ENCODE measurements at places on chromosomes 3 and 15.

DNA sequence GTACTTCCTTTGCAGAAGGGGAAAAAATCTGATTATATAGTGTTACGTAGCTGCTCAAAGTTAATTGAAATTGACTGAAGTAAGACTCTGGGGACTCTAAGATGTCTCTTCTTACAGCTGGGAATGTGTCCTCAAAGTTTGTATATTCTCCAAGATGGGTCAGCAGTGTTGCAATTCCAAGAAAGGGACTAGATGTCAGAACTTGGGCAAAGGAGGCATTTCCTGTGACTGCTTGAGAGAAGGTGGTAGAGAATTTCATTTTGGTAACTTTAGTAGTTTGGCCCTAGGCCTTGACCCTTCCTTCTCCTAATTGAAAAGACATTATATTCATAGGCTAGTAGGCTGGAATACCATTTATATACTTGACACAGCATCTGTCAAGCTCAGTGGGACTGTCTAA, 33.9 kb downstream of the PTPRG start:
- DNase-seq, result no peak

GRCh38 chr3:177351757-177352158, 154.5 kb upstream of the TBL1XR1 start:
- DNase-seq, result no peak

DNA sequence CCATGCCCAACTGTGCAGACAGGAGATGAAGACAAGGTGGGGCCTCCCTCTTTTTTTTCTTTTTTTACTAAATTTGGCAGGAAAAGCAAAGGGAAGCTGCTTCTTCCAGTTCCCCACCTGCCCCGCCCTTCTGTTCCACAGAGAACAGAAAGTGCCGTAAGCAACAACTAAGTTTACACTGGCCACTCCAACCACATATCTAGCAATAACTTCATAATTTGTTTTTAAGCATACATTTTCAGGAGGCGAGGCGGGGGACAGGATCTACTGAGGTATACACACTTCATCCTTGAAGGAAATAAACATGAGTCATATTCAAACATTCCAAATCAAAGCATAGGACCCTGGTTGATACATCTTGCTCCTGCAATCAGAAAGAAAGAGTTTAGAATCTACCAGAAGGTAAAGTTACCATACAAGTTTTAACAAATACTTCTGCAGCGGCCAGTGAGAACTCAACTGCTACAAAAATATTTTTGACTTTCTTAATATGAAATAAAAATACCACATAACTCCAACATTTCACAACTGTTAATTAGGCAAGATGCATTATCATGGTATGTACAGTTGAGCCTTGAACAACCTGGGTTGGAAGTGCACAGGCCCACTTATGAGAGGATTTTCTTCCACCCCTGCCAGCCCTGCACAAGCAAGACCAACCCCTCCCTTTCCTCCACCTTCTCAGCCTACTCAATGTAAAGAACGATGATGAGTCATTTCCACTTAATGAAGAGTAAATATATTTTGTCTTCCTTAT, 50.7 kb downstream of the FOXP1 start:
- DNase-seq, result no peak

- DNase-seq, result no peak
Measured at GRCh38 chr3:192090586-192090985, 629.6 kb downstream of the PYDC2 start.

- DNase-seq, result no peak
Measured at GRCh38 chr3:14262212-14262611, 83.6 kb downstream of the LSM3 start.

DNA sequence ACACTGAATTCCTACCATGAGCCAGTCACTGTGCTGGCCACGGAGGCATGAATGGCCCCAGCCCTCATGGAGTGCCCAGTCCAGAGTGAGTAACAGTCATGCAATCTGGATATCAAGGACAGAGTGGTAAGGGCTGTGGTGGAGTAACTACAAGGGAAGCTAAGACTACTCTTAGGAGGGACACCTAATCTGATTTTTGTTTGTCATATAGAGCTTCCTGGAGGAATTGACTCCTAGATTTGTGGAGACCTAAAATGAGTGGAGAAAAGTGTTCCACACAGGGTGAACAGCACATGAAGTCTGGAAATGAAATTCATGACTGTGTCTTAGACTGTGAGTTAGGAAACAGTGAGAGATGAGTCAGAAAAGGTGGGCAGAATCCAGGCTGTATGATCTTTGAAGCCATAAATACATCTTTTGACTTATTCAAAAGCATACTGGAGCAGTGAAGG, 219.9 kb downstream of the NFKBIZ start:
- no peak for DNase-seq

DNA sequence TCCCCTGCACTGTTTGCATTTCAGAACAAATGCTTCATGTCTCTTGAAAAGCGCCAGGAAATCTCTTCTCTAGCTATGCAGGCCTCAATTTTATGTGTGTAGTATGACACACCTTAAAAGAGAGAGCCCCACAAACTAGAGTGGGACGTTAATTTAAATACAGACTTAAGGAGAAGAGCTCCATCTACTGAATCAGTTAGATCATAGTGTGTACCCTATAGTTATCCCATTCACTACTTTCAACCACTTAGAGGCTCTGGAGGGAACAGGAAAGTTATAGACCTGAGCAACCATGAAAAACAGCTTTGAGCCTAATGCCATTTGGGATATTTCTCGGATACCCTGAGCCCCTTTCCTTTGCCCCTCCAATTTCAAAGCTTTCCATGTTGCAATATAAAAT, 153.7 kb downstream of the TIGIT start:
- DNase-seq, result no peak

- DNase-seq, result no peak
Measured at GRCh38 chr15:40449275-40449674, 8.5 kb downstream of the BAHD1 start.

GRCh38 chr3:37622999-37623883, 238.4 kb upstream of the CTDSPL start:
- DNase-seq, result no peak

DNA sequence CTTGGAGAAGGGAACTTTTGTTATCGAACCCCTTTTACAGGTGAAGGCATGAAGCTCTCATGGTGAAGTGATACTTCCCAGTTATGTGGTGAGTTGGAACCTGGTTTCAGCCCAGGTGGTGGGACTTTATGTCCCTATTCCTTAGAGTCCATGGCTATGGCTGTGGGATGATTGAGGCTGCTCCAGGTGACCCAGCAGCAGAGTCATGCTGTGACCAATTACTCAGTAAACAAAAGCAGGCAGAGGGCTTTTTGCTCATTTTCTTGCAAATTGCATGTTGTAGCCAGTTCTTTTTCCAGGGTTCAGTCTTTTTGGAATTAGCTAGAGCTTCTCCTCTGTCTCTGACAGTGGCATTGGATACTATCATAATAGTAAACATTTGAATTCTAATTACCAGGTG, 70.7 kb downstream of the CACNA2D3 start:
- no peak for DNase-seq

- no peak for DNase-seq
Measured at GRCh38 chr15:43376017-43376705, 5.3 kb downstream of the TUBGCP4 start.

DNA sequence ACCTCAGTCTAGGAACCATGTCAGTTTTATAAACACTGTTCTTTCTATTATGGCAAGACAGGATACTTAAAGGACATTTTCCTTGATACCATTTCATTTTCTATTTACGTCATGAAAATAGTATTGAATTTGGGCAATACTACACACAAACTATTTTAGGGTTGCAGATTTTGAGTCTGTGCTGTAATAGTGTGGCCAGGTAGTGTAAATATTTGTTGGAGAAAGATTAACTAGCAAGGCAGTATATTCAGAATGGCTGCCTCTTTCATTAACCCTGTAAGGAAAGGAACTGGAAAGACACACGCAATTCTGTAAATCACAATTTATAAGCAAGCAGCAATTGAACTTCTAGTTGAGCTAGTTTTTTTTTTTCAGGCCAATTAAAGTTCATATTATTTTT, 2.0 kb downstream of the CTXND1 start:
- no peak for DNase-seq

GRCh38 chr15:64583519-64583918, 123.1 kb downstream of the ZNF609 start:
- no peak for DNase-seq

DNA sequence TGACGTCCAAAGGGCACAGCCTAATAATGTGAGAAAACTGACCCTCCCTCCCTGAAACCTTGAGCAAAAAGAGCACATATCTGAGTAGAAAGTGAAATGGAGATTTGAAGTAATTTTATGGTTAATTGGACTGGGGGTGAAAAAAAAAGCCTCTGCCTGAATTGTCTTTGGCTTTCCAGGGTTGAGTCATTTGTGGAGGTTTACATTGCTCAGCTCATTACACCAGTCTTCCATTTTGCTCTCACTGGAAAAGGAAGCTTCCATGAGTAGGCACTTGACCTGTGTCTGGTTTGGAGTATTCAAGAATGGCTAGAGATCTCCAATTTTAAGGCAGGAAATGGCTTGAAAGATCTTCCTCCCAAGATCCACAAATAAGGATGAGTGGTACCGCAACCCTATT, 273.9 kb downstream of the PDCD6IP start:
- DNase-seq, result no peak

GRCh38 chr3:51680663-51681230, 9.7 kb downstream of the TEX264 start:
- DNase-seq, result no peak

DNA sequence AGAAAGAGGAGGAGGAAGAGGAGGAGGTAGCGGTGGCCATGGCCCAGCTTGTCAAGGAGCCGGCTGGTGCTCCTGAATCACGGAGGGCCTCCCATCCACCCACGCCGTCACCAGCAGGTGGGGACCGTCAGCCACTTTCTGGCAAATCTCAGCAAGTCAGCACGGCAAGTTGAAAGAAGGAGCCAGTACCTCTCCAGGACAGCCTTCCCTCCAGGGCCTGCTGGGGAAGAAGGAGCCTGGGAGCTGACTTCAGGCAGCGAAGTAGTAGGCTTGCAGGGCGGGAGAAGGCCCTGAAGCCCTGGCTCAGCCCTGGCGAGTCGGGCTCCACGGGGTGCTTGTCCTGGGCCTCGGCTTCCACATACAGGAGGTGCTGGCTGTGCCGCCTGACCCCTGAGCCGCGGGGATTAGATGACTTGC, 99.2 kb upstream of the TRPM1 start:
- DNase-seq, result peak; percentile 57

DNA sequence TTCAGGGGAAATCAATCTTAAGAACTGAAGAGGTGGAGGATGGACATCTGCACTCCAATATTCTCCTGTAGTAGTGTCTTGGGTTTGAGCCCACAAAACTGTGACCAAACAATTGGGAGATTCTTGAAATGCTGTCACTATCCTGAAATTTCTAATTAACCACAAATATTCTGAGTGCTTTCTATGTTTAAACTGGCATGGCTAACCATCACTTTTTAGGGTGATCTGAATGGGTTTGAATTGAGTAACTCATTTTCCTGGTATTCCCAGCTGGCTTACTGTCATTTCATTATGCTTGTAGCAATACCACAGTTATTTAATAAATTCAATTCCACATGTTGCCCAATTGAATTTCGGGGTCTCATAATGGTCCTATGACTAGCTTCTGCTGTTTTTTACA, 216.9 kb upstream of the DCBLD2 start:
- DNase-seq, result no peak

- no peak for DNase-seq
Measured at GRCh38 chr3:69059688-69060087, 7.6 kb upstream of the TMF1 start.

DNA sequence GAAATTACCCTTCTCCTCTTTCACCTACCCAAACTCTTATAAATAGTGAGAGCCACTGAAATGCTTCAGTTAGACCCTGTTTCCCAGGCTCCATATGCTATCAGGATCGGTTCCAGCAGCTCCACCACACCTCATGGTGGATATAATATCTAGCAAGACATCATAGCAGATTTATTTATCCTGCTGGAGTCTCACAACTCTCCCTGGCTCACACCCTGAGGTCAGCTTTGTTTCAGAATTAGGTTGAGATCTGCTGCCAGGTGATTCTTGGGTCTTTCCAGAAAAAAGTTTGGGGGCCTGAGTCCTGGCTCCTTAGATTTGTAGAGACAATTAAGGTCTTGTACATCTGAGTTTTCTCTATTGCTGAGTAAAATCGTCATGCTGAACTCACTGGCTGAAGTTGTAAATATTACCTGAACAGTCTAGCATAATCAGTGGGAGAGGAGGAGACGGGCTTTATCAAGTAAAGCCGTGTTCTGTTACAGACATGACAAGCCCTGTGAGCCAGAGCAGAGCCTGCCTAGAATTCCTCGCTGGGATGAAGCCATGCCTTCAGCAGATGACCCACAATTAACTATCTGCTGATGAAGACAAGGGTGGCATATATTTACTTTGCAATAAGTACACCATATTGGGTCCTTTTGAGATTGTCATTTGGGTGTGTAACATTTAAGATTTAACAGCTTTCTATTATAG, 131.6 kb downstream of the STAC start:
- no peak for DNase-seq

- no peak for DNase-seq
Measured at GRCh38 chr15:33675246-33675645, 293.1 kb upstream of the CHRM5 start.

All from 8988T (cell line).